ENCODE measurements at places on chromosomes 4 and X.
A peak's percentile ranks its signal among the peaks of the same experiment; 100 is the strongest.

GRCh38 chrX:81229229-81229628 lies 27.3 kb downstream of the SH3BGRL start:
- no peak for DNase-seq

GRCh38 chr4:41057467-41057866 lies 156.9 kb downstream of the APBB2 start:
- DNase-seq, result peak; percentile 33

DNA sequence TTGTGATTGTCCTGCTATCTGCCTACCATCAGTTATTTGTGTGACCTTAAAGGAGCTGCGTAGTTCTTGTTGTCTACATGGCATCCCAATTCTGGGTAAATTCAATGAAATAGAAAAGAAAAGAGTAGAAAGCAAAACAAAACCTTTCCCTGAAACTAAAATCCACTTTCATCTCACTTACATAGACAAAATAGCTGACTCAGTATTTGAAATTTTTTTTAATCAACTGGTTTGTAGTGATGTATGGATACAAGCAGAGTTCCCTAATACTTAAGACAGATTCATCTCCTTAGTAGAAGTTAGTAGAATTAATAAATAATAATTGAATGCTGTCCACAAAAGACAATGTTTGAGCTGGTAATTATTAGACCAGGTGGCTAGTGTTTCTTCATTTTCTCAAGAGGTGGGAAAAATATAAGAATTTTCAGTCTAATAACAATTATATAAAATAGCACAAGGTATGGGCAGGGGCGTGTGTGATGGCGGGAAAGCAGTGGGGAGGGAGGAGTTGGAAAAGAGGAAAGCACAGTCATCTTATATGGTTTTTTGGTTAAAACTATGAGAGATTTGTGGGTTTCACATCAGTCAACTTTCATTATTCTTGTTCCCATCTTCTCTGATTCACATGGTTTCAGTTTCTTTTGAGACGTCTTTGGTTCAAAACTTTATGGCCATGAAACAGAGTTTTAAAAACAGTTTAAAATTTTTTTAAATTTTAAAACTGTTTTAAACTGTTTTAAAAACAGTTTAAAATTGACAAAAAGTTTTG lies 275.2 kb downstream of the SPRY1 start:
- no peak for DNase-seq

GRCh38 chr4:163196926-163197480 lies 30.3 kb upstream of the NAF1 start:
- DNase-seq, result no peak

DNA sequence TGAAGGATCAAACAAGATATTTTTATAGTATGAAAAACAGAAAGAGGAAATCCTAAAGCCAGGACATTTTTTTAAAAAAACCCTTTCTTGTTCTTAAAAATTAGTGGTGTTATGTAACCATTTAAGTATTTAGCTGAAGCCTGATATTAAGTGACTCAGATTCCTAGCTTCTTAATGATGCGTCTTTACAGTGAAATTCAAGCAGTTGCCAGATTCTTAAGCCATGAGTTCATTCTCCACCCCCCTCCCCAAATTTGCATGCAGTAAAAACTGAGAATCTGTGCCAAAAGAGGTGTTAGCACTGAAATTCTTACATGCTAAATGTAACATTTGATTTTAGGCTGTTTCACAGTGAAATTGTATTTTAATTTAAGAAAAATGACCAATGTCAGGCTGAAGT lies 180.8 kb downstream of the RAPGEF2 start:
- DNase-seq, result peak; percentile 85

- no peak for DNase-seq
These were observed 25.3 kb upstream of the LEF1 start for GRCh38 chr4:108193886-108194672.

DNA sequence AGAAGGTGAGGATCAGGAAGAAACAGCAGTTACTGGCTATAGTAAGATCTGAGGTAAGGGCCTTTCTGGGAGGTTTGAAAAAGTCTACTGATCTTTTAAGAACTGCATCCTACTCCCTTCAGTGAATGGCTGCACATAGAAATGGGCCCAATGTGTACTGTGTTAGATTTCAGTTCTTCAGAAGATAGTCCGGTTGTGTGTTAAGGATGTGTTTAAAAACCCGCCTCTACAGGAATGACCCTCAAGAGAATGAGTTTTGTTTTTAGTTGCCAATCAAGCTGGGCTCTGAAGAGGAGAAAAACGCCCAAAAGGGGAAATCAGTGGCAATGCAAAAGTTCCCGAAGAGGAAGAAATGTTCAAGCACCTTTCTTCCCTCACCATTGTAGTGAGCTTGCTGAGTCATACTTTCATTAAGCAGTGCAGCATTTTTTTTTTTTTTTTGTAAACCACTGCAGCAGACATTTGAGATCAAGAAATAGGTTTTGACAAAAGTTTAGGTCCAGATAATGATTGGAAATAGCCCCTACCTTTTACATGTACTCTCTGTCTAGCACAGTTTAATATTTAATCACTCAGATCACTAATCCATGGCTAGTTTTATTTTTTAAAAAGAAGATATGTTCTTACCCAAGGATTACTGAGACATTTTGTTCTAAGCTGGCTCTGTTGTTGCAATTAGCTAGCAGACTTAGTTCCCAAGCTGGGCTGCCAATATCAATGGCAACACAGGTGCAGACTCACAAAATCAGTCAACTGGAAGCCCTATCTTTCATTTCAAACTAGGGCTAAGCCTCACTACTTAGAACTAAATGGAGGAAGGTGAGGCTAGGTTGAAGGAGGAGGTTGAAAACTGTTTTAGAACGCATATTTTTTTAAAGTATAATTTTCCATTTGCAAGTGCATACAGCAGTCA lies 7.0 kb upstream of the TRPC5OS start:
- peak; percentile 31 for DNase-seq

DNA sequence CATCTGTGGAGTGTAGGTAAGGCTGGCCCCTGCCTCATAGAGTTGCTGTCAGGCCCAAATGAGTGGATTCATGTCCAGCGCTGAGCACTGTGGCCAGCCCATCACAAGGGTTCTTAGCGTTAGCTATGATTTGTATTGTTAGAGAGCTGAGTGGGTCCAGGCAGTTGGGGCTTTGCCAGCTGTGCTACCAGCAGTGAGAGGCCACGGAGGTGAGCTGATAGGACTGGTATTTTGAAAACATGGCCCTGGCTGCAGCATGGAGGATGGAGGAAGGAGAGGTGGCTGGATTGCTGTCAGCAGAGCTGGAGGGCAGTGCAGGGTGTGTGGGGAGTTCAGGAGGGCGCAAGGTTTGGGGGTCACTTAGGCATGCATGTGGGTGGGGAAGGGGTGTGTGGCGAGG lies 69.8 kb downstream of the PSAPL1 start:
- no peak for DNase-seq

- no peak for DNase-seq
These were observed 4.5 kb upstream of the LNX1 start for GRCh38 chr4:53595834-53596233.

GRCh38 chr4:123856689-123857545 lies 460.3 kb downstream of the SPRY1 start:
- peak; percentile 48 for DNase-seq

- DNase-seq, result peak; percentile 68
These were observed 97.9 kb downstream of the ARHGEF9 start for GRCh38 chrX:63686878-63687714.

- no peak for DNase-seq
These were observed 163.3 kb downstream of the PTCHD1 start for GRCh38 chrX:23497919-23498318.

DNA sequence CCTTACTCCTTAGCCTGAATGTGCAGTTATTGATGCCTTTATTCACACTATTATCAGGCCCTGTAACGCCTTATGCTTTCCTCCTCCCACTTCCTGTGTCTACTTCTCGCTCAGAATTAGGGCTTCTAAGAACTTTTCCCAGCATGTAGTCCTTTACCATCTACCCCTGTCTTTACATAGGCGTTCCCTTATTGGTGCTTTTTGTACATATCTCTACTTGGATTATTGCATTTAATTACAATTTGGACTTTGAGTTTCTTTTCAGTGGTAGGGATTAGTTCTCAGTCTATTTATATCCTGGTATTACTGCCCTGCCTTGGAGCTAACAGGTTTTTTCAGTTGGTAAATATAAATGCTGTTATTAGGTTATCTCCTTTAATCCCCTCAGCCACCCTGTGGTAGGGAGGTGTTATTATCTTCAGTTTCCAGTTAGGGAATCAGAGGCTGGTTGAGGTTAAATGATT lies 84.0 kb downstream of the RBPJ start:
- DNase-seq, result no peak
